ENCODE measurements at places on chromosomes 6 and 20.

DNA sequence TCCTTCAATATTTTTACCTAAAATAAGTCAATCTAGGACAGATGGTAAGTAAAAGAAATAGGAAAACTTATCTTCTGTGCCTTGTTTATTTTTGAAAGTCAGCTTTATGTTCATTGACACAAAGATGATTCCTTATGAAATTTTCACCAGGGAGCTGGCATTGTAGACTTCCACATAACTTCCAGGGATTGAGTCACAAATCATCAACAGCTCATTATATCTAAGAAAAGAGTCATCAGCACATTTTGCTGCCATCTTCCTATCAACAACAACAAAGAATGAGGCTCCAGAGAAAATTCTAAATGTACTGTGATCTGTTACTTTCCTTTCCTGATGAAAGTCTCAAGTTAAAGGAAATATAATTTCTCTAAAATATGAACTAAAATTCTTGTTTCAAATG is 48.5 kb downstream of the CFAP61 start:
- DNase-seq, result no peak

- DNase-seq, result peak; percentile 13
Observed at GRCh38 chr6:152054441-152054840, 247.0 kb downstream of the ESR1 start.

GRCh38 chr20:62175711-62176110 is 7.1 kb upstream of the MTG2 start:
- no peak for DNase-seq

DNA sequence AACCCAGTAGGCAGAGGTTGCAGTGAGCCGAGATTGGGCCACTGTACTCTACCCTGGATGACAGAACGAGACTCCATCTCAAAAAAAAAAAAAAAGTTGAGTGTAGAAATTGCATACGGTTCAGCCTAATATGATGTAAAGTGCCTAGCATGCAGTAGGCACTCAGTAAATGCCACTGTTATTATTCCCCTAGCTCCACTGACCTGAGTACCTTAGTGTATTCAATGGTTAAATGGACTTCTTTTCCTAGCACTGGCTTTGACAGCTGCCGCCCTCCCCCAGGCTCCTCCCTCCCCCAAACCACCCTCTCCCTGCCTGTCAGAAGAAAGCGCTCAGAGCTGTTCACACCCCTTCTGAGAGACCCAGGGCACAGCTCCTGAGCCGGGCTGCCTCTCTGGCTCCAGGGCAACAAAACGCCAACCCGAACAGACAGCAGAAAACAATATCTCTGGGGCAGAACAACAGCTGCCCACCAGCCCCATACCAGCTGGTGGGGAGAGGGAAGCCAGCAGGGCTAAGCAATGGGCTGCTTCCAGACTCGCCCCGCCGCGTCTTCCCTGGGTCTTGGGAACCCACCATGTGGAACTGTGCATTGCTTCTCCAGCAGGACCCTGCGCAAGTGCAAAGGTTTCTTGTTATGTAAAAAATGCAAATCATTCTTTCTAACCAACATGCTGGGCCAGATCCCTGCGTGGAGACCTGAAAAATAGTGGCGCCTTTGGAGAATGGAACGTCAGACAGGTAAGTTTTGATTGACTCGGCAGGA is 4.5 kb downstream of the CPNE5 start:
- no peak for DNase-seq

- DNase-seq, result no peak
Observed at GRCh38 chr6:168209420-168209819, 110.2 kb downstream of the DACT2 start.
